ENCODE measurements at places on chromosomes 16 and 17. TPM values are rescaled to one million over a fixed set of nuclear protein-coding genes. Genes with fewer than 3 reads are reported as not detected.

DNA sequence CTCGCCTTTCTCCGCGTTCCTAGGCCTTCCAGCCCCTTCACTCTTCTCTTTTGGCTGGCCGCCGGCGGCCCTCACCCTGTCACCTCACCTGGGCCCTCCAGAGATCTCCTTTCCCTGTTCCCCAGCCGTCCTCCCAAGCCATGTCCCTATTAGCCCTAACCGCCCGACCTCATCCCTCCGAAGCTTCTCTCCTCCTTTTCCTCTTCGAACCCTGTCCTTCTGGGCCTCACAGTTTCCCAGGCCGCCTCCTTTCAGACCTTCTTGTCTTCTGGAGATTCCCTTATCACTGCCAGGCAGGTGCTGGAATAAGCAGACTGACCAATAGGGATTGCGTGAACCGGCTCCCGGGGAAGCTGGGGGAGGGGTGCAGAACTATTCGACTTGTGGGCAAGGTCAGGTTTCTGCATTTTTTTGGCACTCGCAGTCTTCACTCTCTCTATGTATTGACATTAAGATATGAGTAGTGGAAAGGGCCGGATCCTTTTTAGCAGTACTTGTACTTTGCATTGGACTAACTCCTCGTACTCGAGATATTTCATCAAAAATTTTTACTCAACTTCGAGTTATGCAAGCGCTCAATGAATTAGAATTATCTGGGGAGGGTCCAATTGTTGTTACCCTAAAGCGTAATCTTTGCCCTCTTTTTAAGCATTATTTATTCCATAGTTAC is 690 bp downstream of the RHOT1 start:
- DNase-seq, result peak; percentile 74

- DNase-seq, result no peak
These were observed 171.4 kb upstream of the DYNLRB2 start for GRCh38 chr16:80369138-80369958.

The ZPBP2 gene
- total RNA-seq, result not detected

- no peak for DNase-seq
These were observed 37.6 kb downstream of the SNX11 start for GRCh38 chr17:48144976-48145798.

DNA sequence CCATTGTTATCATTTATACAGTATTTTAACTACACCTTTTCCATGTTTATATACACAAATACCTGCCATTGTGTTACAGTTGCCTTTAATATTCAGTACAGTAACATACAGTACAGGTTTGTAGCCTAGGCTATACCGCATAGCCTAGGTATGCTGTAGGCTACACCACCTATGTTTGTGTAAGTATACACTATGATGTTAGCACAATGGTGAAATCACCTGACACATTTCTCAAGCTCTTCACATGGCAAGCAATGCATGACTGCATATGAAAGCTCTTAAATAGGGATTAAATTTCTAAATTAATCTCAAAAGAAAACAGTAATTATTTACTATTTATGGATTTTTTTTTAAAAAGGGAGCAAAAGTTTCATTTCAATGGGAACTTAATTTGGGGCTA is 12.0 kb downstream of the LRRC37B start:
- no peak for DNase-seq

DNA sequence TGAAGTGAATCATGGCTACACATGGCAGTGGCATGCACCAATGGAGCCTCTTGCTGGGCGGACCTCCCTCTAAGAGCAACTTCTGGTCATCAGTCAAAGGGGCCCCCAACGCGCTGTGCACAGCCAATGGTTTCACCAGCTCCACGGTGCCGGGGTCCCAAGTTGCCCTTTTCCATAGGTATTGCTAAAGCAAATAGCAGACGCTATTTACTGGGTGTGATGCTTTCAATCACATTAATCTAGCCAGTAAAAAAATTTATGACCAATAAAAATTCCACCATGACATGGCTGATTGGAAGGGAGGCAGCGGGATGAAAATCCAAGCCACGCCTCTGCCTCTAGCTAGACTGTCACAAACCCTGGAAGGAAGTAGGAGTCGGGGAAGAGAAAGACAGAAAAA is 680.3 kb upstream of the SOX9 start:
- DNase-seq, result no peak

- no peak for DNase-seq
These were observed 24.5 kb downstream of the C17orf67 start for GRCh38 chr17:56809106-56809819.

DNA sequence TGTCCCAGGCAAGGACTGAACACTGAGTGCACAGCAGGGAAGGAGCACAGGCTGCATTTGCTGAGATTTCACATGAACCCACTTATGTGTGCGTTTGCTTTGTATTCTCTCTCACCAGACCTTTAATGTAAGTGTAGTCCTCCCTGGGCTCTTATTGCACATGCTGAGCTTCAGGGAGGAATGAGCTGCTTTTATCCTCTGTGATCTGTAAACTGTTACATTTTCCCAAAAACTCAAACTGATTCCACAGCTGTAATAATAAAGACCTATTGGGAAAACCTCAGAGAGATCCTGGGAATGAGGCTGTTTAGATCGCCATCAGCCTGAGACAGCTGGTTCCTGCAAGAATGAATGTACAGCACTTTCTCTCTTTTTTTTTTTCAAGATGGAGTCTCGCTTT is 53.6 kb upstream of the ADORA2B start:
- no peak for DNase-seq

GRCh38 chr17:34920676-34921075 is 40.6 kb downstream of the CCT6B start:
- DNase-seq, result no peak

The HLF gene
- 4.6 TPM for total RNA-seq

DNA sequence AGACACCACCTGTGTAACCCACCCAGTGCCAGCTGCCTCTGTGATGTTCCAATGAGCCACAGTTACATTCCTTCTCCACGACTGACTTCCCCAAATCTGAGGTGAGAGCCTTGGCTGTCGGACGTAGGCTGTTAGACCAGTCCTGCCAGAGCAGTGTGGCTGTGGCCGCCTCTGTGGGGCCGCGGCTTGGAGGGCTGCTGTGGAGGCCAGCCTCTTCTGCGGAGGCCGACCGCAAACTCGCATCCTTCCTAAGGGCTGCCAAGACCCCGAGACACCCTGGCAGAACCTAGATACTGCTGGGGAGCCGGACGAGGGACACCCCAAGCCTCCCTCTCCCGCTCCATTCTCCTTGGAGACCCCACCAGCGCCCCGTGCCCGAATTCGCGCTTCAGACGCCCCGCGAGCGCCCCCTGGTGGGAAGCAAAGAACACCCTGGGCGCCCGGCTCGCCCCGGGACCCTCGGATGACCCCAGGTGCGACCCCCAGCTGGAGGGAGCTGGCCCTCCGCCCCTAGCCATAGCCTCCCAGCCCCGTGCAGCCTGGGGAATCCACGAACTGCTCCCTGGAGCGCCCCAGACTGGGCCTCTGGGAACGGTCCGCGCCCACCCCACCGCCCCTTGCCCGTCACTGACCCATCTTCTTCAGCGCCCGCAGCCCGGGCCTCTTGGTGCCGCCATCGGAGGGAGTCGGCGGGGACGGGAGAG is 547 bp downstream of the PLCD3 start:
- DNase-seq, result peak; percentile 79

DNA sequence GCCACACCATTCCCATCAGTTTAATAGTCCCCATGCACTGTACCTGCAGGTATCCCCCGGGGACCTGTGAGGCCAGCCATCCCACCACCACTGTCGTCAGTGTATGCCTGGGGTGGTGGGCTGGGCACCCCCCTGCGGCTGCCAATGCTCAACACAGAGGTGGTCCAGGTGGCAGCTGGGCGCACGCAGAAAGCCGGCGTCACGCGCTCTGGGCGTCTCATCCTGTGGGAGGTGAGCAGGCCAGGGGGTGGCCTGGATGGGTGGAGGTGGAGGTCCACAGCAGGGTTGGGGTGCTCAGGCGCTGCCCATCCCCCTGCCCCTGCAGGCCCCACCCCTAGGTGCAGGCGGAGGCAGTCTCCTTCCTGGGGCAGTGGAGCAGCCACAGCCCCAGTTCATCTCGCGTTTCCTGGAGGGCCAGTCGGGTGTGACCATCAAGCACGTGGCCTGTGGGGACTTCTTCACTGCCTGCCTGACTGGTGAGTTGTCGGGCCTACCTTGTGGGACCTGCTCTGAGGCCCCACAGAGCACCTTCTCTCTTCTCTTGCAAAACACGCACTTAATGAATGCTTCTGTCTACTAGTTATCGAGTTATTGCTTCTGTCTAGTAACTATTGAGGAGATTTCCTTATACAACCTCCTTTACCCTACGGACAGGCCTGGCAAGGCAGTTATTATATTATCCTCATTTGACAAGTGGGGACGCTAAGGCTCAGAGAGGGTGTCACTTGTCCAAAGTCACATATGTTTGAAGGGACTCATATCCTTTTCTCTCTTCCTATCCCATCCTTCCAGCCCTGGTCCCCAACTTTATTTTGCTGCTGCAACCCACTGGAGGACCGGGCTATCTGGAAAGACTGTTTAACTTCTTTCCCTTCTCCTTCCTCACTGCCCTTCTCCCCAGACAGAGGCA is 5.8 kb upstream of the TRAF4 start:
- peak; percentile 36 for DNase-seq

- no peak for DNase-seq
These were observed 32.6 kb downstream of the KDM8 start for GRCh38 chr16:27235938-27236245.

- DNase-seq, result no peak
These were observed 2.0 kb downstream of the CDH3 start for GRCh38 chr16:68646953-68647659.

DNA sequence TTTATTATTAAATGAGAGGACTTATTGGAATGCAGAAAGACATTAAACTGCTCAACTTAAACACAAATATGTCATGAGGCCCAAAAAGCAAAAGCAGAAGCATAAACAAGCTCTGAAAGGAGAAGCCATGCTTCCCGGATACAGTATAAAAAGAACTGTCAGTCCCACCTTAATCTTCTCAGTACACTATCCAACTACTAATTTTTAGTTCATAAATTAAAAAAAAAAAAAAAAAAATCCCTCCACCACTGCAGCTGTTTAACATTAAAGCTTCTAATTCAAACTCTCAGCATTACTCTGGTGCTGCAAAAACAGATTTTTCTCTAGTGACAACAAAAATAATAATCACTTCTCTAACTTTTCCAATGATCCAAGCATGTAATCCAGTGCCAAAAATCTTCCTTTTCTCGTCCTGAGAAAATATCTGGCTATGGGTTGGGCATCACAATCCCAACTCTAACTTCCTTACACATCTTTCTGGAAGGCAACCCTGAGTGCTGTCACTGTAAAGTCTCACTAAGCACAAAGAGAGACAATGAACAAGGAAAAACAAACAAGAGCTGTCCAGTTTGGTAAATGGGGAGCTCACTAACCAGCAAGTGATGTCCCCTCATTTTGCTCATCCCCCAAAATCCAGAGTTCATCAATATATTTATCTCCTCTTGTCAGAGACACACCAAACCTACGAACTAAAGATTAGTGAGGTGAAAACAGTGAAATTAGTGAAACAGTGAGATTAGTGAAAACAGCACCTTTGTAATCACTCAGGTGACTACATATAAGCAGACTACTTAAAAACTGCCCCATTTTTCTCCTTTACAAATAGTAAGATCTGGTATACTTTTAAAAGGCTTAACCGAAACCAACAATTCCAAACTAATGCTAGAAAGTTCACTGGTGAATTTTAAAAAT is 5.5 kb downstream of the USP32 start:
- DNase-seq, result no peak

The KIF18B gene
- 0.17 TPM for total RNA-seq

The ARHGAP27 gene
- total RNA-seq, result 7.9 TPM

- DNase-seq, result no peak
These were observed 137.5 kb upstream of the PLCG2 start for GRCh38 chr16:81641395-81642106.

DNA sequence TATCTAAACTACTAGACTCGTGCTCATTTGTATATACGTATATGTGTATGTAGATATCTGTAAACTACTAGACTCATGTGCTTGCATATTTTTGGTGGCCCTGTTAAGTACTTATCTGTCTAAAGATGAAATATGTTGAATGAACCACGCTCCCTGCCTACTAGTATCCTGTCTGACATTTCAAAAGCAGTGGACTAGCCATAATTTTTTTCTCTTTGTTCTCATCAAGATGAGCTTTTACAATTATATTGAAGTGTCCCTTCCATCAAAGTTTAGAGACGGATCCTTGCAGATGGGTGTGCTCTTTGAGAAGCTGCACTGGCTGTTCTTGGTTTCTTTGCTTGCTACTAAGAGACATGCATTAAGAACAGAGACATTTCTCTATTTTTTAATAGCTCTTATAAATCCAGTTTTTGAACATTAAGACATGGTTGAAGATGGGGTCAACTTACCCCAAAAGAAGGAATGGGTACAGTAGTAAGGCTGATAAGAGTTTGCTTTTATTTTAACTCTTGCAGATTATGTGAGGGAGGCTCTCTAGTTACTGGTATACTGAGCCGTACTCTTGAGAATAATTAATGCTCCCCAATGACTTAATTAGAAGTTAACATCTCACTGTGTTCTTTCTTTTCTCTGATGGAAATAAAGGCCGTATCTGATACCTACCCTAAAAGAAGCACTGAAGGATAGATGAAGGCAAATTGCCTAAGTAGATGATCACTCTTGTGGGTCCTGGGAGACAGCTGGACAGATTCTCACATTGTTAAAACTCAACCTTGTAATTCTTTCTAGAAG is 3.4 kb downstream of the CNTNAP4 start:
- DNase-seq, result no peak

The AURKB gene
- total RNA-seq, result 1.1 TPM
